WTC11 (cell line): ENCODE measurements at places on chromosomes 2 and 18.

GRCh38 chr18:8816220-8816619, 110.9 kb downstream of the MTCL1 start:
- no peak for DNase-seq
- no peaks in the 10 kb centered on the region for H3K4me1 ChIP-seq
- H3K27me3 ChIP-seq: no peaks in the 10 kb centered on the region
- H3K36me3 ChIP-seq: peaks cover 76% of the 10 kb centered on the region
- H3K4me3 ChIP-seq: no peak overlapping the region

DNA sequence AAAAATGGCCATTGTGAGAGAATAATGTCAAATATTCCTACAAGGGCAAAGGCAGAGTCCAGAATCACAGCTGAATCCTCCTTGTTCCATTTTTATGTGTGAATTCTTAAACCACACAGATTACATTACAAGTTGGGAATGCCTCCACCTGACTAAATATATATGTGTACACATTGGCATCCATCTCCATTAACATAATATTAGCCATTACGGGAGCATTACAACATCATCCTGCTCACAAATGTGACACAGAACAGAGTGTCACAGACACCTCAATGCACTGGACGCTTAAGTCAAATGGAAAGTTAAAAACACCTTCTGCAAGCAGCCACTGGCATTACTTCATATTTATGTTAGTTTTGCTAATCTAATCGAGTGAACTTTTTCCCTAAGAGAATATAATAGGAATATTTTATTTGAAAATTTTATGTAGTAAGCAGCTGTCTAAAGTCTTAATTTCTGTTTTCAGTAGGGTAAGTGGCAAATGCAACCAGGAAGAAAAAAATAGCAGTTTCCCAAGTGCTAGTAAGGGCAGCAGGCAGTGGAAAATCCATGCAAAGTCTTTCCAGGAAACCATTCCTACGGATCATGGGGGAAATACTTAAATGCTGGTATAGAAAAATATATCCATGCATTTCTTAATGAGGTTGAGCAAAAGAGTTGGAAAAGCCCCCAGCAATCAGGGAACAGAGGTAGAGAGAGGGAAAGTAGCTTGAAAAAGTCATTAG, 255.6 kb downstream of the OSR1 start:
- no peak overlapping the region for H3K27ac ChIP-seq
- DNase-seq: no peak
- peaks cover 7% of the 10 kb centered on the region; the same call in 1 of the 2 replicates for H3K4me1 ChIP-seq
- no peaks in the 10 kb centered on the region for H3K36me3 ChIP-seq
- no peaks in the 10 kb centered on the region for H3K27me3 ChIP-seq

DNA sequence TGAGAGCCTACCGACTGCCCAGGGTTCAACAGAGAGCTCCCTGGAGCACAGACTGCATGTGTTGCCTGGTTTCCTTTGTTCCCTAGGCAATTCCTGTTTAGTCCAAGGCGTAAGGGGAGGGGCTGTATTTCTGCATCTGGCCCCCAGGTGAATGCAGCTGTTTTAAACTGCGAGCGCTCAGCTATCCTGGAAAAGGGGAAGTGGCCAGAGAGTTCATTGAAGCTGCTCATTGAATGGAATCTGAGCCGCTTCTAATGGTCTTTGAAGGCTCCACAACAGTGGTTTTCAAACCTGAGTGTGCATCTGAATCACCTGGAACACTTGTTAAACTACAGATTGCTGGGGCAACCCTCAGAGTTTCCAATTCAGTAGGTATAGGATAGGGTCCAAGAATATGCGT, 18.1 kb downstream of the MAPK4 start:
- peaks cover 35% of the 10 kb centered on the region for H3K4me1 ChIP-seq
- no peak overlapping the region for H3K4me3 ChIP-seq
- no peak overlapping the region for H3K27ac ChIP-seq

DNA sequence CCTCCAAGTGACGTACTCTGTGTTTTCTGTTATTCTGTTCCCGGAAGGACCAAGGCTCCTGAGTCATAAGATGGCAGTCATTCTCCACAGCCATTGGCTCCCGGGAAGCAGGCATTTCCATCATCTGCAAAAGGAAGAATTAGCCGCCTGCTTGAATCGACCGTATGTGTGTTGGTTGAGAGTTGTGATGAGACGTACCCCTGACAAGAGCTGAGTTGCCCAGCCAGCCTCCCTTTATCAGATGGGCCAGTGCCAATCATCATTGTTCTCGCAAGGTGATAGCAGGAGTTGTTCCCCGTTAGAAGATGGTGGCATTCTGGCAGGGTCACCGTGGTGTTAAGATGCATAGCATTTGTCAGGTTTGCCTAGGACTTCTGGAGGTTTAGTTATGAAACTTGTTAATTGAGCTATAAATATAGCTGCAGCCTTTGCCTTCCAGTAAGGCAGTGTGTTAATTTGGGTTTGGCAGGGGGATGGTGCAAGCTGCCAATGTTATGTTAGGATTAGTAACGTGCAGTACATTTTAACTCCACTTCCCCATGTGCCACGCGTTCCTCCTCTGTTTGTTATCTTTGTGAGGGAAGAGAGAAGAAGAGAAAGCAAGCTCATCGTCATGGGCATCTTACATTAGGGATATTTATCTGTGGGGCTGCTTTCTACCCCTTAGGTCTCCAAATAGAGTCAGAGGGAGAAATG, 652.7 kb upstream of the FANCL start:
- H3K4me1 ChIP-seq: no peaks in the 10 kb centered on the region
- no peak overlapping the region for H3K4me3 ChIP-seq
- no peak overlapping the region for H3K27ac ChIP-seq
- no peaks in the 10 kb centered on the region; the same call in 1 of the 2 replicates for H3K27me3 ChIP-seq

- DNase-seq: no peak
- H3K4me1 ChIP-seq: peaks cover 85% of the 10 kb centered on the region
- H3K27me3 ChIP-seq: no peaks in the 10 kb centered on the region
- H3K4me3 ChIP-seq: no peak overlapping the region
These were observed 71.2 kb upstream of the RBM44 start for GRCh38 chr2:237727363-237727762.
